ENCODE measurements at places on chromosomes 4 and X.
A peak's percentile ranks its signal among the peaks of the same experiment; 100 is the strongest.

- DNase-seq, result no peak
Measured at GRCh38 chr4:143473334-143474126, 40.0 kb upstream of the SMARCA5 start.

- no peak for DNase-seq
Measured at GRCh38 chrX:101386542-101386885, 523 bp upstream of the BTK start.

DNA sequence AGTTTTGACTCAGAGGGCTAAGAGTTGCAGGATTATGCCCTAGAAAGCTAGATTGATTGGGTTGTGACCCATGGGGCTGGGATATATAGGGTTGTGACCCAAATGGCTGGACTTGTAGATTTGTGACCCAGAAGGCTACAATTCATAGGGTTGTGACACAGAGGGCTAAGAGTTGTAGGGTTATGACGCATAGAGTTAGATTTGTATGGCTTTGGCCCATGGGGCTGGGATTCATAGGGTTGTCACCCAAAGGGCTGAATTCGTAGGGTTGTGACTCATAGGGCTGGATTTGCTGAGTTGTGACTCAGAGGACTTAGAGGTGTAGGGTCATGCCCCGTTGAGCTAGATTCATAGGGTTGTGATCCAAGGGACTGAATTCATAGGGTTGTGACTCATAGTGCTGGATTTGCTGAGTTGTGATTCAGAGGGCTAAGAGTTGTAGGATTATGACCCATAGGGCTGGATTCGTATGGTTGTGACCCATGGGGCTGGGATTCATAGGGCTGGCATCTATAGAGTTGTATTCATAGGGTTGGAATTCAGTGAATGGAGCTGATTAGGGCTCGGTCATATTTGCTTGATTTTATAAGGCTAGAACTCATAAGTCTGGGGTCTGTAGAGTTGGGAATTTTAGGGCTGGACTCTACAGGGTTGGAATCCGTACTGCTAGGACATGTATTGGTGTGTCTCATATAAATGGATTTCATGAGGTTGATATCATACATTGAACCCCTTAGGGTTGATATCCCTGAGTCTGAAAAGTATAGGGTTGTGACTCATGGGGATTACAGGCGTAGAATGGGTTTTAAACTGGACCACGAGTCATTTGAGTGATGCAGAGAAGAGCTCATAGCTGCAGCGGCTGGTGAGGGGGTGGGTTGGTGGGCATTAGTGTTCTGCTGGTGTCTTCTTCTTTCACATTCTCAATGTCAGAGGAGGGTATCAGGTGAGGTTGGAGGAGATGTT is 125.7 kb downstream of the CRLF2 start:
- no peak for DNase-seq

GRCh38 chr4:34309383-34309906 is 1934.9 kb downstream of the ARAP2 start:
- DNase-seq, result no peak

- DNase-seq, result no peak
Measured at GRCh38 chr4:21596521-21596920, 352.1 kb downstream of the KCNIP4 start.

DNA sequence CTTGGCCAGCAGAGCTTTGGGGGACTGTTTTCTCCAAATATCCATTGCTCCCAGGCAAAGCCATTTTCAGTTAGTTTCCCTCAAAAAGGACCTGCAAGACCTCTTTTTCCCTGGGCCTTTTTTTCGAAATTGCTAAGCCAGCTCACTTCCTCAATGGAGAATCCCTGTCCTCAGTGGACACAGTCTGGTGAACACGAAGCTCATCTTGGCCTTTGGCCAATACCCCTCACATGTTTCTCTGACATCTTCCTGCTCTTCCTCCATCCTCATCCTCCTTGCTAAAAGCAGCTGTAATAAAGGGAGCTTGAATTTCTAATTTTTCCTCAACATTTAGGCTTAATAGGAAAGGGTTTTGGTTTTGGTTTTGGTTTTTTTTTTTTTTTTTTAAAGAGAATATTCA is 17.6 kb upstream of the PRPS1 start:
- DNase-seq, result no peak

DNA sequence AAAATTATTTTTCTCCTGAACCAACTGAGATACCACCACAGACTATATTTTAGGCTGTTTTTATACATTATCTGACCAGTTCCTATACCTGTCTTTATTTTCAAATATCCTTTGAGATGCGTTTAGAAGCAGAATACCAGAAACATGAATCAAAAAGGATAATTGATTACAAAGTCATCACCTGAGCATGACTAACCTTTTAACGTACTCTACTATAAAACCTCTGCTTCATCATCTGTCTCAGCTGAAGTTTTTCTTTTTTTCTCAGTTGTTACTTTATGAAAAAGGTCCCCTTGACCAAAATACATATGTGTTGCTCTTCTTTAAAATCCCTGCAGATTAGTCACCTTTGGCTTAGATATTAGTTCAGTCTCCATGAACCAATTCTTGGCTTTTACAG is 109.8 kb downstream of the AMMECR1 start:
- DNase-seq, result no peak

GRCh38 chrX:134172588-134173259 is 64.3 kb upstream of the CCDC160 start:
- peak; percentile 6 for DNase-seq

GRCh38 chr4:8353912-8354453 is 84.4 kb downstream of the HTRA3 start:
- no peak for DNase-seq

- no peak for DNase-seq
Measured at GRCh38 chr4:149690726-149691125, 124.9 kb downstream of the IQCM start.

DNA sequence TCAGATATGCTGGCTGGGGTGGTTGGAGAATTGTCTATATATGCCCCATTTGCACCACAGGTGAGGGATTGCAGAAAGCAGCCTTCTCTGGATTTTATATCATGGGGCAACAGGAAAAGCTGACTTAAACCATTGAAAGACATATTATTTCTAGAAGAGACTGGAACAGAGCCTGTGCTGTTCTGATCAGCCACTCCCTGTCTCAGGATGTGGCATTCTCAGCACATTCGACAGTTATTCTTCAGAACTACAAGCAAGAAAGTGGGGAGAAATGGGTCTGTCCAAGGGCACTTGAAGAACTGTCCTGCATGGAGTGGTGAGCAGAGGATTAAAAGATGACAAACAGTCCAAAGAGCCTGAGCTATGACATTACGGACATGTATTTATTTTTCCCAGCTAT is 67.8 kb upstream of the EPHA5 start:
- DNase-seq, result no peak

- DNase-seq, result no peak
Measured at GRCh38 chr4:103073792-103074438, 2.6 kb downstream of the SLC9B2 start.

GRCh38 chr4:129543299-129543698 is 447.3 kb downstream of the C4orf33 start:
- DNase-seq, result no peak

DNA sequence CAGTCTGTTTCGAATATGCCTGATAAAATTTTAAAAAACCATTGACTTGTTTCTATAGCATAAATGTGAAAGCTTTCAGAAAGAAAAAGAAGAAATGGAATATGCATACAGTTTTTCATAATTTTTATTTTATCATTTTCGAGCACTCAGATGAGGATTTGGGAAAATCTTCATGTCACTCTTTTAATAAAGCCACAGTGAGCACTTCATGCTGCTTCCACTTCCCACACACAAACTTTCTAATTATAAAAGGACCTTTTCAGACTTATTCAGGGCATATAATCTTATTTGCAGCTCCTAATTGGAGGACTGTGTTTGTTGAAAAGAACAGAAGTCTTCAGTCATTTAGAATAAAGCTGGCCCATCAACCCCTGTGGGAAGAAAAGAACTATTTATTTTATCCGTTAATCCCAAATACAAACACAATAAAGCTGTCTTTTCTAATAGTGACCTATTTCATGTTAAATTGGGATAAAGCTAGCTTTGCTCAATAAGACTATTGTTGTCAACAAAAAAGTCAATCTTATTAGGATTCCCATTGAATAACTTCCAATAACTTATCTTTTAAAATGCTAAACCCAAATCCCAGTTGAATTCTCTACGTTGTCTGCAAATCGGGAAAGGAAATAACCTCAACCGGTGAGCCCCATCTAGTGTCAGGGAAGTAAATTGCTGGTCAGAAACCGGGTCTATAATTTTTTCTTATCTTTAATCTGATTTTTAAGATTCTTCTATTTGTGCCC is 211.5 kb downstream of the PDGFRA start:
- DNase-seq, result no peak

- no peak for DNase-seq
Measured at GRCh38 chr4:177125656-177126055, 184.0 kb upstream of the NEIL3 start.

- no peak for DNase-seq
Measured at GRCh38 chr4:32102896-32103295, 1382.7 kb downstream of the PCDH7 start.

DNA sequence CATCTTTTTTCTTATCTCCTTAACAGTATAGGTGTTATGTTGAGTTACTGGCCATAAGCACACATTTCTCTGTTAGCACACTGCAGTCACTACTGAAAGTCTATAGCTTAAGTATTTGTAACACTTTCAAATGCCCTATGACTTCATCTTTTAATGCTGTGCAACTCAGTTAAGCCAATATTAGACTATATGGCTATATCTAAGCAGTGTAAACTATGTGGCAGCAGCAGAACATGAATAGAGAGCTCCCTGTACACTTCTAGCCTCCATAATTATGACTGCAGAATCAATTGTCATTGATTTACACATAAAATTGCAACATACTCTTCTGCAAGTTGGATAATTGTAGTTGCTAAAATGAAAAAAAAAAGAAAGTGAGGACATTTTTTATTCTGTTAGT is 250.3 kb downstream of the EPHA5 start:
- DNase-seq, result no peak

- DNase-seq, result no peak
Measured at GRCh38 chrX:103910430-103910829, 52.0 kb upstream of the TMSB15B start.

GRCh38 chr4:10281996-10282395 is 165.4 kb upstream of the WDR1 start:
- no peak for DNase-seq

DNA sequence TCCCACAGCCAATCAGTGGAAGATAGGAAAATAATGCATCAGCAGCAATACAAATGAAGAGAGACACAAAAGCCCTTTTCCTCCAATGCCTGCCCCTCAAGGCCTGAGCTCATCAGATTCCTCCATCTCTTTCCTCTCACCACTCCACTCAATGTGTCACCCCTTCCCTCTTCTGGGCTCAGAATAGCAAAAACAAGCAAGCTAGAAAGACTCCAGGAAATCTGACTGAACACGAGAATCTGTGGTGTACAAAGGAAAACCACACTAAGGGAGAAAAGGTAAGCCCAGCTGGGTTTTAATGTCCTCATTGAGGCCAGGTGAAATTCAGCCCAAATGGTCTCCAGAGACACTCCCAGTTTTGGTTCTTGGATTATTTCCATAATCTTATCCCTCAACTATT is 46.3 kb downstream of the ARHGEF9 start:
- no peak for DNase-seq

DNA sequence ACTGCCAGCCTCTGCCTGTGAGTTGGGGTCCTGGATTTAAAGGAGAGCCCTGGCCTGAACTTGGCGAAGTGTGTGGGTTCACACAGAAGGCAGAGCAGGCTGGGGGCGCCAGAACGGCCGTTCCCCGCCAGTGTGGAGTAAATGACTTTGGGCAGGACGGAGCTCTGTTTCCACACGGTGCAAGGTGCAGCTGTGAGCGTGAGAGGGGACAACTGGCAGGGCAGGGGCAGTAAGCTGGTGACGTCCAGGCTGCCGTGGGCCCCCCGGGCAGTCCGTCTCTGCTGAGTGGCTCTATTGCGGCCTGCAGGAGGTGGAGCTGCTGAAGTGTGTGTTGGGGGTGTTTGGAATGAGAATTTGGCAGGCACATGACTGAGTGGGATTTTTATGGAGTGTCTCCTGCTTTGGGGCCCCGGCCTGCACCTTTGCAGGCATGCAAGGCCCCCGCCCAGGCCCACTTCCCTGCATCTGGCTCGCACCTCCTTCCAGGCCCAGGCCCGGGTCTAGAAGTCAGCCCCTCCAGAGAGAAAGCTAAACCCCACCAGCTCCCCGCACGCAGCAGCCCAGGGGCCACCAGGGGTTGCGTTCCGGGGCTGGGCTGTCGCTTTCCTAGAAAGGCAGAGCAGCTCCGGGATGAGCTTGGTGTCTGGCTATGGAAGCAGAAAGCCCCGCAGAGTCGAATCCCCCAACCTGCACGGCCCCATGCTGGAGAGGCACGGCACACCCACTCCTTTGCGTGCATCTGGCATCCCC is 62.2 kb upstream of the GRPEL1 start:
- DNase-seq, result no peak

DNA sequence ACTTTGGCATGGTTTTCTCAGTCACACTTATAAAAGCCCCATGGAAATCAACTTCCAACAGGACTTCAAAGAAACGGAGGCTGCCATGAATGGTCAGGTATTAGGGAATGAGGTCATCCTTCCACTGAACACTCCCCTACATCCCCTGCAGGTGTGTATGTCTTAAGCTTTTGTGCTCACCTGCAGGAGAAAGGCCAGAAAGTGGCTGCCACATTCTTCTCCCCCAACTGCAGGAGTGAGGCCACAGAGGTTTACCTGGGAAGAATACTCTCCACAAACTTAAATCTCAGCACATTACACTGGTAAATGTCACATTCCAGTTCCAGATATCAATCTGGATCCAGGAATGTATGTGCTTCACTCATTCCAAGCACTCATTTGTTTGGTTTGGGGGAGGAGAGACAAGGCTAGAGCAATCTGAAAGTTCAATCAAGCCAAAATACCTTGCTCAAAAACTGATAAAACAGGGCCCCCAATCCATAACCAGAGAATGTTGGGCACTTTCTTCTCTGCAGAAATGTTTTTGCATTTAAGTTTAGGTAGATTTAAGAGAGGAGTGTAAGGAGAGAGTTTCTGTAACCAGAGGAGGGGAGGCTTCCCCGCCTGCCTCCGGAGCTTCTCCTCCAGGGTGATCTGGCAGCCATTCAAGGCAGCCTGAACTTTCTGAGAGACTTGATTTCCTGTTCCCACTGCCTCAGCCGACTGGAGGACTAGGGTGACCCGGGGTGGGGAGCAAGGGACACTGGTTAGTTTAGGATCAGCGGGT is 15.4 kb downstream of the FAM9C start:
- no peak for DNase-seq

DNA sequence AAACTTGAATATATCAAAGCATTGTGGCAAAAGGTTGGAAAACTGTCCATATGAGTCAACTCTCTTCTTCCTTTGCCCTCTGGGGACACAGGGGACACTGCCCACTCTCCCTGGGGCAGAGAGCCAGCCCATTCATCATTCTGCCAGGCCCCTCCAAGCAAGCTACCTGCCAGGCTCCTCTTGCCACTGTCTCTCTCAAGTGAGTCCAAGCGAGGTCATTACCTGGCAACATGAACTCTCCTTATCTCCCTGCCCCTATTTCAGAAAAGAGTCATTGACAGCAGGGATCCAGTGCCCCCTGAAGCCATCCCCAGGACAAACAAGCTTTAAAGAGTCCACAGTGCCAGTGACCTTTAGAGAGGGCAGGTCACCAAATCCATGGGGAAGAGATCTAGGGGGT is 312.7 kb upstream of the PPARGC1A start:
- no peak for DNase-seq

Data from stimulated activated CD4-positive, alpha-beta T cell treated with anti-CD3 and anti-CD28 coated beads, Interleukin-15, amount 100 ng/mL, for 1 hour (primary cell).